ENCODE measurements at places on chromosomes 2 and 18.
A peak's percentile ranks its signal among the peaks of the same experiment; 100 is the strongest.

DNA sequence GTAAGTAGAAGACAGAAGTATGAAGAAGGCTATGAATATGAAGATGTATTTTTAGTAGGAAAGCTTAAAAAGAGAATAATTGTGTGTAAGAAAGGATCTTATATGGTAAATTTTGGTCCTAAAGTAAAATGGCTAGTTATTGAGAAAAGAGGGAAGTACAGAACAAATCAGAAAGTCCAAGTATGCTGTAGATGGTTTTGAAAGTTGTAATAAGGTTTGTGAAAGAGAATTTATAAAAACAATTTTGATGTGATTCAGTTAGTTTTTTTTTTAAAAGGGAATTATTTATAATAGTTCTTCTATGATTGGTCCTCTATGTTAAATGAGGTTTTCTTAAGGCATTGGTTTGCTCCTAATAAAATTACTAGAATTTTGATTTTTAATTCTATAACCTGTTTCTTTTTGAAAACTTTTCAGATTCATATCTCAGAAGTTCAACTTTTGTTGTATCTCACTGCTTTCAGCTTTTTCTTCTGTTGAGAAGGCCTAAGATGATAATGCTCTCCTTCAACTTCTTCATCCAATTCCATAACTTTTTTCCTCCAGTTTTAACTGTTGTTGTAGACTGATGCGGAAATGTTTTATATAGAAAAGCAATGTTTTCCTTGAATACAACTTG lies 322.7 kb downstream of the NOL4 start:
- DNase-seq, result no peak

DNA sequence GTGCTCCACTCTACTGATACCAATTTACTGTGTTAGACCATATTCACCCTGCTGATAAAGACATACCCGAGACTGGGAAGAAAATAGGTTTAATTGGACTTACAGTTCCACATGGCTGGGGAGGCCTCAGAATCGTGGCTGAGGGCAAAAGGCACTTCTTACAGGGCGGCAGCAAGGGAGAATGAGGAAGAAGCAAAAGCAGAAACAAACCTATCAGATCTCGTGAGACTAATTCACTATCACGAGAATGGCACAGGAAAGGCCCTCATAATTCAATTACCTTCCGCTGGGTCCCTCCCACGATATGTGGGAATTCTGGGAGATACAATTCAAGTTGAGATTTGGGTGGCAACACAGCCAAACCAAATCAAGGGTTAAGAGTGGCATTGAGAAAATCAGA lies 65.2 kb downstream of the LDLRAD4 start:
- no peak for DNase-seq

DNA sequence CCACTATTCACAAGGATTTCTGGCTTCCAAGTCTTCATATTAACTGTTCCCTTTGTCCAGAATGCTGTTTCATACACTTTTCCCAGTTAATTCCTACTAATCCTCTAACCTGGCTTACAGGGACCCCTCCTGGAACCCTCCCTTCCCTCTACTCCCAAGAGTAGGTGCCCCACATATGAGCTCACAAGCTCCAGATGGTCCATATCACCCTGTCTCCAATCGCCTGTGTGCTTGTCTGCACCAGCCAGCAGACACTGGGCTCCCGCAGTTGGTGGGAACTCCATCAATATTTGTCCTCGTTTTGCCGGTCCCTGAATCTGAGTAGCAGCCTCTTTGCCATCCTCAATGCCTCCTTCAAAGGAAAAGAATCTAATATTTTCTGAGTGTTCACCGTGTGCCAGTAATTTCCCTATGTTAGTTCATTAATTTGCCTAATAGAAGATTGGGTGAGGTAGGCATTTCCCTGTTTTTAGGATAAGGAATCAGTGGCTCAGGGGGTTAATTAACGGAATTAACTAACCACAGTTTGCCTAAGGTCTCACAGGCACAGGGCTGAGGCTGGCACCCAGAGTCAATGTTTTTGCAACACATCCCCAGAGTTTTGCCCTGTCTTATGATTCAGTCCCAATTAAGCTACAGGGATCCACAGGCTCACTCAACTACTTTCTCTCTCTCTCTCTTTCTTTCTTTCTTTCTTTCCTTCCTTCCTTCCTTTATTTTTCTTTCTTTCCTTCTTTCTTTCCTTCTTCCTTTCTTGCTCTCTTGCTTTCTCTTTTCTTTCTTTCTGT lies 141.6 kb upstream of the CYP1B1 start:
- no peak for DNase-seq

- no peak for DNase-seq
Measured at GRCh38 chr18:23182606-23183005, 47.3 kb downstream of the CABLES1 start.

GRCh38 chr2:35973132-35973736 lies 382.3 kb upstream of the CRIM1 start:
- DNase-seq, result peak; percentile 31

- DNase-seq, result no peak
Measured at GRCh38 chr2:71834796-71835195, 312.9 kb downstream of the CYP26B1 start.

DNA sequence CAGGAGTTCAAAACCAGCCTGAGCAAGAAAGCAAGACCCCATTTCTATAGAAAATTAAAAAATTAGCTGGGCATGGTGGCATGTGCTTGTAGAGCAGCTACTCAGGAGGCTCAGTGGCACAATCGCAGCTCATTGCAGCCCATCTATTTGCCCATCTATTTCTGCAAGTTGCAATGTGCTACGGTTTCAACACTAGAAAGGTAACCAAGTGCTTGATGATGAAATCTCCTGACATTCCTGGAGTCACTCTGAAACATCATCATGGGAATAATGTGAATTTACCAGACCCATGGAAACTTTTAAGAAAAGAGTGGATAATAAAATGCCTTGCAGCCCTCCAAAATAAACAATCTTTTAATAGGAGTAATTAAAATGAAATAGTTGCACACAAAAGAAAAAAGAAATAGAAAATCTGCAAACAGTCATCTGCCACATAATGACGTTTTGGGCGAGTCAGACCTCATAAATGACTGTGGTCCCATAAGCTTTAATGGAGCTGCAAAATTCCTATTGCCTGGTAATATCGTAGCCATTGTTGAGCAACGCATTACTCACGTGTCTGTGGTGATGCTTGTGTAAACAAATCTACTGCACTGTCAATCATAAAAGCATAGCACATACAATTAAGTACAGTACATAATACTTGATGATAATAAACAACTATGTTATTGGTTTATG lies 46.6 kb upstream of the AMMECR1L start:
- peak; percentile 75 for DNase-seq

- no peak for DNase-seq
Measured at GRCh38 chr2:134218930-134219658, 34.8 kb upstream of the MGAT5 start.

GRCh38 chr2:97759727-97760407 lies 46.5 kb downstream of the ZAP70 start:
- no peak for DNase-seq

GRCh38 chr2:101617796-101618195 lies 79.7 kb upstream of the MAP4K4 start:
- peak; percentile 24 for DNase-seq

DNA sequence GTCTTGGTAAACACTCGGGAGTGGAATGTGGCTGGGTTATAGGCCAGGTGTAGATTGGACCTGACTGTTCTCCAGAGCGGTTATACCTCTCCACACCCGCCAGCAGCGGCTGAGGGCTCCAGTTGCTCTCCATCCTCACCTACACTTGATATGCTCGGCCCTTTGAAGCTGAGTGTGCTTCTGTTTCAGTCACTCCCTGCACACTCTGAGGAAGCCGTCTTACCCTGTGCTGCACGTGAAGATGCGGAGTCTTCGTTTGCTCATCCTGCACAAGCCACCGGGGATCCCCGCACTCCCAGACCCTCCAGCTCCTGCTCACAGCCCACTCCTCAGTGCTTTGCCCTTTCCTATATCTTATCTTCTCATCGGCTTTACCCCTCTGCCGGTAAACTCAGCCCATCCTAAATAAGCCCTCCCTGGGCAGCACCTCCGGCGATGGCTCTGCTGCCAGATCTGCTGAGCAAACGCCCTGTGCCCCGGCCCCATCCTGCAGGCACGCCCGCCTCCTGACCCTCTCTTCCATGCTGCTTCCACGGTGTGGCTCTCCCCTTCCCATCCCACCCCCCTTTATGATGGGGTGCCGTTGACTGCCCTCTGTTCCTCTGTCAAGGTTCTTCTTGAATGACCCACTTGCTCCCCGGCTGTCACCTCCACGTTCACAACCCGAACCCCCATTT lies 47.3 kb upstream of the ODC1 start:
- DNase-seq, result no peak

GRCh38 chr18:9735238-9735637 lies 27.1 kb downstream of the RAB31 start:
- no peak for DNase-seq

DNA sequence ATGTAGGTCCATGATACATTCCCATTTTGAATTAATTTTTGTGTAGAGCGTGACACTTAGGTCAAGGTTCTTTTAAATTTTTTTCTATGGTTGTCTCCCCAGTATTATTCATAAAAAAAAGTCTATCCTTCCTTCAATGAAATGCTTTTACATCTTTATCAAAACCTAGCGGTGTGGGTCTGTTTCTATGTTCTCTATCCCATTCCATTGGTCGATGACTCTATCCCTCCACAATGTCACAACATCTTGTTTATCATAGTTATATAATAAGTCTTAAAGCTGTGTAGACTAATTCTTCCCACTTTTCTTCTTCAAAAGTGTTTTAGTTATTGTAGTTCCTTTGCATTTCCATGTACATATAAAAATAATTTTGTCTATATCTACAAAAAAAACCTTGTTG lies 47.2 kb upstream of the GPR17 start:
- DNase-seq, result peak; percentile 5

DNA sequence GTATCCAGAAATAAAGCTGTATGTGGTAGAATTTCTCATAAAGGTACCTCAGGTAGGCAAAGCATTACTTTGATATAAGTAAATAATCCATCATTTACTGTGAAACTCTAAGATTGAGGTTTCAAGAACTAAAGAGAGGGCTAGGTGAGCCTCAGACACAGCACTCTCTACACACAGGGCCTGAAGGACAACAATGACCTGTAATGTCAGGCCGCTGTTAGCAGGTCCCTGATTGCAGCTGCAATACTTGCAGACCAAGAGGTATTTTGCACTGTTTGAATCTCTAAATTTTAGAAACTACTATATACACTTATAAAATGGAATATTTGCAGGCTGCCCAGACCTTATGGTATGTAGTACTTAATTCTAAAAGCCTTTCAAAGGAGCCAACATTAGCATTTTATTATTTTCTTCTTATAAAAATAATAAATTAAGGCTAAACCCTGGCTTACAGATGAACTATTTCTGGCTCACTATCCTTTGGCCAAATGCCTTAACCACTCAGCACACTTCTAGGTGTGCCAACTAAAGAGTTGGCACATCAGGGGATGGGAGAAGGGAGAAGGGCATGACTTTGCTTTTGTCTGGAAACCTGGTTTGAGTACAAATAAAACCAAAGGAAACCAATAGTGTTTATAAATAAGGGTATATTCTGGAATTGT lies 66.7 kb upstream of the SLC39A10 start:
- no peak for DNase-seq

DNA sequence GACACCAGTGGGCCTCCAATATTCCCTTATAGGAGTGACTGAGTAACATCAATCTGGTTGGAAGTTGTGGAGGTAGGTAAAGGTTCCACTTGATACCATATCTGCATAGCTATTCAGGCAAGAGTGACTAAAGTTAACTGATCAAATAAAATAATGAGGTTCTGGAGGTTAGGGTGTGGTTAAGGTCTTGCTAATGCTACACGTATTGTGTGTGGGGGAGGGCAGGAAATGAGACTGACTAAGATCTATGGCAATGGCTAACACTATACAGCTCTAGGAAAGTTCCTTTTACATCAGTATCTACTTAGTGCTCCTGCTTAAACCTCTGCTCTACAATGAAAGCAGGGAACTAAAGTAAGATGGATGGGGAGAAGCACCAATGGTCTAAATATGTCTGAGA lies 149.1 kb upstream of the MGAT5 start:
- DNase-seq, result no peak

- DNase-seq, result no peak
Measured at GRCh38 chr2:76075126-76075525, 364.4 kb upstream of the GCFC2 start.

DNA sequence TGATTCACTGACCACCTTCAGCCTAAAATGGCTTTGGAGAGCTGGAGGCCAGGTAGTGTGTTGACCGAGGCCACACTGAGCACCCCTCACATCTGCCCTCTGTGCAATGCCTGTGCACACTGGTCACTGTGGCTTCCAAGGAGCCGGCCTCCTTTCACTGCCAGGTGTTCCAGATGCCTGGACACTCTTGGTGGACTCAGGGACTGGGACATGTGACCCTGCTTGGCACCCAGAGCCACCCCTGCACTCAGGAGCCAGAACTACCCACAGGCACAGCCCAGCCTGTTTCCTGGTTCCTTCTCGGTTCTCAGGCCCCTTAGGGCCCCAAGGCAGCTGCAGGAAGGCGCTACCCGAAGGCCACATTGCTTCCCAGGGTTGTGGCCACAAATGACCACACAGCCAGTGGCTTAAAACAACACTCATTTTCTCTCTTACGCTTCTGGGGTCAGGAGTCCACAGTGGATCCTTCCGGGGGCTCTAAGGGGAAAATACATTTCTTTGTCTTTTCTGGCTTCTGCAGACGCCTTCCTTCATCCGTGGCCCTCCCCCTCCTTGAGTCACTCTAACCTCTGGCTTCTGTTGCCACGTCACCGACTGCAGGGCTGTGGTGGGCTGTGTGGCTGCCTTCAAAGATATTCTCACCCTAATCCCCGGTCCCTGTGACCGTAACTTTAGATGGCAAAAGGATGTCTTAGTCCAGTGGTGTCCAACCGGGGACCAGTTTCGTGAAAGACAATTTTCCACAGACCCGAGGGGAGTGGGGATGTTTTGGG lies 78.6 kb downstream of the ASB1 start:
- no peak for DNase-seq

GRCh38 chr2:186634701-186635100 lies 44.8 kb downstream of the ITGAV start:
- DNase-seq, result no peak

GRCh38 chr2:100563407-100564247 lies 834 bp downstream of the PDCL3 start:
- no peak for DNase-seq

GRCh38 chr18:24799720-24800119 lies 339.3 kb downstream of the HRH4 start:
- DNase-seq, result no peak

DNA sequence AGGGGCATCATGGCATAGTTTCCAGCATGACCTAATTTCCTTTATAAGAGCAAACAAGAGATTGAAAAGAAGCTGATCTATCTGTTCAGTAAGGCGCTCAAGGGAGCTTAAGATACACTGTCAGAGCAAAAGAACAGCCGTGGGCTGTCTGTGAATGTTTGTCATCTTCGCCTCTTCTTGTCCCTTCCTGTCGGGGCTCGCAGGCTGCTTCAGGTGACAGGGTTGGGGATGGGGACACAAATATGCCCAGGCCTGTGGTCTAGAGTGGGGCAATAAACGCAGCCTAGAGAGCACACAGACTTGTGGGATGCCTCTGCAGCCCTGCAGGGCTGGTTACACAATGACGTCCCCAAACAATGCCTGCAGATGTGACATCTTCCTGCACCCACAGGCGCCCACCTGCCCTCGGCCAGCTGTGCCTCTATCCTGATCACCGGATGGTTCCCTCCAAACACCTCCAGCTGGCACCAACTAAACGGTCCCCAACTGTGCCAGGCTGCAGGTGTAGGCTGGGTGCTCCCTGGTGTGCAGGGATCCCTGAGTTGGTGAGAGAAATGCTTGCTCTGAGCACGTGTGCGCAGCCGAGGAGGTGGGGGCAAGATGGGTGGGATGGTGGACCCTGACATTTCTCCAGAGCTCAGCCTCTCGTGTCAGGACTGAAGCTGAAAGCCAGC lies 72.8 kb downstream of the EDAR start:
- DNase-seq, result no peak

All from fibroblast of skin of abdomen (primary cell).